ENCODE measurements at places on chromosomes 1 and 21.

DNA sequence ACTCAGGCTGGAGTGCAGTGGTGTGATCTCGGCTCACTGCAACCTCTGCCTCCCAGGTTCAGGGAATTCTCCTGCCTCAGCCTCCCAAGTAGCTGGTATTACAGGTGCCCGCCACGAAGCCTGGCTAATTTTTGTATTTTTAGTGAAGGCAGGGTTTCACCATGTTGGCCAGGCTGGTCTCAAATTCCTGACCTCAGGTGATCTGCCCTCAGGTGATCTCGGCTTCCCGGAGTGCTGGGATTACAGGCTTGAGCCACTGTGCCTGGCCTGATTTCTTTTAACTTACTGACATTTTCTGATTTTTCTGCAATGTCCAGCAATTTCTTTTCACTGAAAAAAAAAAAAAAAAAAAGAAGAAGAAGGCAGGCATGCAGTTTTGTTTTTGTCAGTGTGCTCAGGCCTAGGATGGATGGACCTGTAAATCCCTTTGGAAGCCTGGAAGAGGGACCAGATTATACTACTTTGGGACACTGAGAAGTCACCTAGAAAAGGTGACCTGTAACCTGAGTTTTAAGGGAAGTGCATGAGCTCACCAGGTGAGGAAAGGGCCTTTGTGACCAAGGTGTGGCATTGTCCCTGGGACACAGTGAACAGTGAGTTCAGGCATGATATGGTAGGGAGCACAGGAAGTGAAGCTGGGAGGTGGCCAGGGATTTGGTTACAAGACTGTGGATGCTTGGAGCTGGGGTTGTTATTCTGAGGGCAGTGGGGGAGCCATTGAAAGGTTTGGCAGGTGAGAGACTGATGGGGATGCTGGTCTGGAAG lies 2.7 kb upstream of the TMEM61 start:
- DNase-seq = no peak

DNA sequence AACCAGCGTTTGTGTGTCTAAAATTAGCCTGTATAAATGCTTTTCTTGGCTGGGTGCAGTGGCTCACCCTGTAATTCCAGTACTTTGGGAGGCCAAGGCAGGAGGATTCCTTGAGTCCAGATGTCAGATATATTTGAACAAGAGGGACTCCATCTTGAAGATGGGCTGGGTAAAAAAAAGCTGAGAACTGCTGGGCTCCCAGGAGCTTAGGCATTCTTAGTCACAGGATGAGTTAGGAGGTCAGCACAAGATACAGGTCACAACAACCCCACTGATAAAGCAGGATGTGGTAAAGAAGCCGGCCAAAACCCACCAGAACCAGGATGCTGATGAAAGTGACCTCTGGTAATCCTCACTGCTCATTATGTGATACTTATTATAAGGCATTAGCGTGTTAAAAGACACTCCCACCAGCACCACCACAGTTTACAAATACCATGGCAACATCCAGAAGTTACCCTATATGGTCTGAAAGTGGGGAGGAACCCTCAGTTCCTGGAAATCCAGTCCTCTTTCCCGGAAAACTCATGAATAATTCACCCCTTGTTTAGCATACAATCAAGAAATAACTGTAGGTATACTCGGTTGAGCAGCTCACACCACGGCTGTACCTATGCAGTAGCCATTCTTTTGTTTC lies 36.2 kb upstream of the ZNF496 start:
- DNase-seq = no peak

DNA sequence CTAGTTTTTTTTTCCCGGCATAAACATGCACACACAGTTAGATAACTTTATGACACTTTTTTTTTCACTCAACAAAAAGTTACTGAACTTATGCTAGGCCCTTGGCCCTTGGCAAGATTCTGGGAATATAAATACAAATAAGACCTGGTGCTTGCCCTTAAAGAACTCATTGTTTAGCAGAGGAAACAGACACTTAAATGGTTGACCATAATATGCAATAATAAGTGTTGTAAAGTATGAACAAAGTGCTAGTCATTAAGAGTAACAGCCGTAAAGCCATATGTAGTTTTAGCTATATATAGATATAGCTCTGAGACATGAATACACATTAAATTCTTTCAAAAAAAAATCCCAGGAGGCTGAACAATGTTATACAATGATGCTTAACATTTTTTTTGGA lies 198.3 kb downstream of the CYYR1 start:
- DNase-seq = no peak

DNA sequence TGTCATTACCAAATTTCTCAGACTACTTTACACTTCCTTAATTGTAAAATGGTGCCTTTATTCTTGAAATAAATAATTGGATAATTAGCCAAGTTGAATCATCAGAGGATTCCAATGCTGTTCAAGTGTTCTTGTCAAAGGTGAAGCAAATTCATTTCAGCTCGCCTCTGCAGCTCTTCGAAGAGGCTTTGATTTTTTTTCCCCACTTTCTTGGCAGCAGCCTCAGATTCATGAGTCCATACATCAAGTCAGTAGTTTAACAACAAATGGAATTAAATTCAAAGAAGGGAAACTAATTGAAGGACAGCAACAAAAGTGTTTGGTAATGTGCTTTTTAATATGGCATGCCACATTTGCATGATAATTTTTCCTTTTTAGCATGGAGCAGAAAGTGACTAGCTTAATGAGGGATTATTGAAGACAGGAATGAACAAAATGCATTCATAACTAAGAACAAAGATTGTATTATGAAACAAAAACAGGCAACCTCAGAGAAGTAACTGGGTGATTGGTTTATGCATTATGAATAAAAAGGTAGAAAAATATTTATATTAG lies 239.0 kb downstream of the USH2A start:
- no peak for DNase-seq

DNA sequence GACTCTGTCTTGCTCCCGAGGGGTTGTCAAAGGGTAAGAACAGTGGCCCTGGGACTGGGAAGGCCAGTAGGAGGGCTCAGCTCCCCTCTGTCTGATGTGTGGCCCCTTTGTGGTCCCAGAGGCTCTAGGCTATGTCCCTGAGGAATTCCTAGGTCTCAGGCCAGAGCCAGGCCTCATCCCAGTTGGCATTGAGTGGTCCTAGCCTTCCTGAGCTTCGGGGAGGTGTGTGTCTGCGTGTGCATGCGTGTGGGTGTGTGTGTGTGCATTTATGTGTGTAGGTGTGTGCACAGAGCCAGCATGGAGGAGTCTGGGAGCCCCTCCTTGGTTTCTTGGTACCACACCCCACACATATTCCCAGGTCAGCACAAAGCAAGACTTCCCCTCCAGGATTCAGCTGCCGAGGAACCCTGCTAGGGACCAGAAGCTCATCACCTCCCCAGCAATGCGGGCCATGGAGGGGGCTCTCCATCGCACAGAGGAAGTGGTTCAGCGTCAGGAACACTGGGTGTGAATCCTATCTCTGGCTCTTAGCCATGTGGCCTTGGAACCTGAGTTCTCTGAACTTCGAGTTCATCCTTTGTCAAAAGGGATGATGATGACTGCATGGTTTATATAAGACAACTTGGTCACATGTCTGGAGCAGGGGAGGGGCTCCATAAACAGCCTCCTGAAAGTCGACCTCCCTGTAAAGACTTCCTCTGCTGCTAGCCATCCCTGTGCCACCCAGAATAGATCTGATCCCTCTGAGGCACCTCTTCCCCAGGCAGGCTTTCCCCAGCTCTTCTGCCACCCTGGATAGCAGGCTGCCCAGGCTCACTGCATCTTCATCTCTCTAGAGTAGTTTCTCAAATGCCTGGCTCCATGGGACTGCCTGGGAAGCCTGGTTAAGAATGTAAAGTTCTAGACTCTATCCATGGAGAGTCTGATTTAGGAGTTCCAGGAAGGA lies 8.3 kb upstream of the EPS8L3 start:
- DNase-seq = no peak

DNA sequence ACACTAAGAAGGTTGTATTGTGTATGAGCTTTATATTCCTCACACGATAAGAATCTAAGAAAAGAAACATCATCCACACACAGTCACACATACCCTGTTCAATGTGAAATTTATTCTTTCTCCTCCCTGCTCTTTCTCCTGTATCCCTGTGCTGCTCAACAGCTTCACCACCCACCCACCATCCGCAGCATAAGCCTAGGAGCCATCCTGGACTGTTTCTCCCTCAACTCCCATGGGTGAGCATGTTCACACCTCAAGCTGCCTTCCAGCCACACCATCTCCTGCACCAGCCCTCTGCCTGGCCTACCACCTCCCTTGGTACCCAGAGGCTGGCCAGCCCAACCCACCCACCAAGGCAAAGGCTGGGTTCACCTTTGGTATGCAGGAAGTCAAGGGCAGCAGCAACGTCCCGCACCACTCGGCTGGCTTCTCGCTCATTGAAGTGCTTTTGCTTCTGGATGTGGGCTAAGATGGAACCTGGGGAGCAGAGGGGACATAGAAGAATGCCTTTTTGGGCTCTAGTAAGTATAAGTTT lies 20.3 kb upstream of the KNCN start:
- no peak for DNase-seq

DNA sequence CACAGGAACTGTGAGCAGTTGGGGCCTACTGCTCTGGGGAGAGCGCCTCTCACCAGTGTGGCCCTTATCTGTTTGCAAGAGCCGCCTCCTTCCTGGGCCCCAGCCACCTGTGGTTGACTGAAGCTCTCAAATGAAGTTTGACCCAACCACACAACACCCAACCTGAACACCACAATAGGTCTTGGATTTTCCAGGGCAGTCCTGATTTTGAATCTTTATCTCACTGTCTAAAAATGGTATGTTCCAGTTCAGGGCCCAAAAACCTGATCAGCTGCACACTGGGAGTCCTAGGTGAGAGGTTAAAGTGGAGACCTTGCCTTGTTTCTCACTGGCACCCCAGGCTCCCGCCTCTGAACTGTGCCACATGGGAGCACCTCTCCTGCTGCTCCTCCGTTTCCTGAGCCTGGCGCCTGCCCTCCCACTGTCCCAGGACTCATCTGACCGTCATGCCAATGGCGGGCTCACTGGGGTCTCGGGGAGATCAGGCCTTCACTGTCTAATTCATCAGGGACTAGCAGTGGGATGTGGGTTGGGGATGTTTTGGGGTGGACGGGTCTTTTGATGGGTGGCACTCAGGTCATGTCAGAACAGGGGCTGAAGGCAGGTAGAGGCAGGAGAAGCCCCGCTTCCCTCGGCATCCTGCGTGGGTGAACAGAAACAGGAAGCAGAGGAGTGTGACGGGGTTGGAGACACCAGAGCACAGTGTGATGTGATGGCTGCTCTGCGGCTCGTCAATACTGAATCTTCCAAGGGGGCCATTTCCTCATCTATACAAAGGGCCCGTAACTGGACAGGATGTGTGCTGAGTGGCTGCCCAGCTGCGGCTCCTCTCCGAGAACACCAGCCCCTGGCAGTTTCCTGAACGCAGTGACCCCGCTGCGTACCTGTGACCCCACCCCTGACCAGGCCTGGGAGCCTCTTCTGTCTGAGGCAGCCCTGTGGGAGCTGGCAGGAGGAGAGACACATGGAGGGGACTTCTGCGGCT lies 59.6 kb upstream of the ITPKB start:
- DNase-seq = no peak

DNA sequence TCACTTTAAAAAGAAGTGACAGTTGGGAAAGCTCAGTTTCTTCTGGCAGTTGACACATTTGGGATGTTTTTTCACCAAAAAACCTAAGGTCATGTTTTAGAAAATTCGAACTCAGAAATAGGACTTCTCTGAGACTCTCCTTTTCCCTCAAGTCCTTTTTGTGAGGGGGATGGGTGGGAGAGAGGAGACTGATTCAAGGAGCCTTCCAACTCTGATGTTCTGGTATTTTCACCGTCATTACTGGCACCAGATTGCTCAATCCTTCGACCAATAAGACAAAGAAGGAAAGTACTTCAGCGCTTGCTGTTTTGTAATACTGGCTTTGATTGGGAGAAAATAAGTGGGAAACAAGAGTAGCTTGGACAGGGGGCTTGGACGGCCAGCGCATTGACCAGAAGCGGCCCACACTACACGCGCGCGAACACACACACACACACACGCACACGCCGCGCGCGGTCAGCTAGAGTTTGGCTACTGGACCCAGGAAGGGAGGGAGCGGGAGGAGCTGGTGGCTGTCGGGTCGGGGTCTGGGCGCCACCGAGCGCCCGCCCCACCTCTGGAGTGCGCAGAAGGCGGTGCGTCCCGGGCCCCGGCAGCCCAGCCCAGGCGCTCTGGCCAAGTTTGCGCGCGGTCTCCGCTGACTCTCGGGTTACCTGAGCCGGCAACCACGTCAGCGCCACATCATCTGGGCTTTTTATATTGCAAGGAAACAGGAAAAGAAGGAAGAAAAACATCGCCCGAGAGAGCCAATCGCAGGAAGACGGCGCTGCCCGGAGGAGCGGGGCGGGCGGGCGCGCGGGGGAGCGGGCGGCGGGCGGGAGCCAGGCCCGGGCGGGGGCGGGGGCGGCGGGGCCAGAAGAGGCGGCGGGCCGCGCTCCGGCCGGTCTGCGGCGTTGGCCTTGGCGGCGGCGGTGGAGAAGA lies at the start of gene KCNK1:
TSS of gene KCNK1 (plus strand) at position 855 of the 921 bp plus-strand sequence. CDS start at position 921, 66 bp downstream.
- no peak for DNase-seq

DNA sequence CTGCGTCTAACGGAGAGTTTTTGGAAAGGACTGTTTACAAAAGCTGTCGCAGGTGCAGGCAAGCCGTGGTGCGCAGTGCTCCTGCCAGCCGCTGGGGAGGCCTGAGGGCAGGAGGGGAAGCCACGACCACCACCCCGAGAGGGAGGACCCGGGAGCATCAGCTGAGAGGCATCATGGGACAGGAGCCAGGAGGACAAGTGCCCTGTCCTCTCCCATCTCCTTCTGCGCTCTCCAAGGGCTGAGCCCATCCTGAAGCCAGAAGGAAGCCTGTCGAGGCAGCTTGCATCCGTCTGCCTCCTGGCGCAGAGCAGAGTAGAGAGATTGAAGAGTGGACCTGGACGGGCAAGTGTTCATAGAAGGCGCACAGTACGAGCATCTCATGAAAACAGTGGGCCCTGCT lies 310.9 kb downstream of the KIF26B start:
- no peak for DNase-seq

DNA sequence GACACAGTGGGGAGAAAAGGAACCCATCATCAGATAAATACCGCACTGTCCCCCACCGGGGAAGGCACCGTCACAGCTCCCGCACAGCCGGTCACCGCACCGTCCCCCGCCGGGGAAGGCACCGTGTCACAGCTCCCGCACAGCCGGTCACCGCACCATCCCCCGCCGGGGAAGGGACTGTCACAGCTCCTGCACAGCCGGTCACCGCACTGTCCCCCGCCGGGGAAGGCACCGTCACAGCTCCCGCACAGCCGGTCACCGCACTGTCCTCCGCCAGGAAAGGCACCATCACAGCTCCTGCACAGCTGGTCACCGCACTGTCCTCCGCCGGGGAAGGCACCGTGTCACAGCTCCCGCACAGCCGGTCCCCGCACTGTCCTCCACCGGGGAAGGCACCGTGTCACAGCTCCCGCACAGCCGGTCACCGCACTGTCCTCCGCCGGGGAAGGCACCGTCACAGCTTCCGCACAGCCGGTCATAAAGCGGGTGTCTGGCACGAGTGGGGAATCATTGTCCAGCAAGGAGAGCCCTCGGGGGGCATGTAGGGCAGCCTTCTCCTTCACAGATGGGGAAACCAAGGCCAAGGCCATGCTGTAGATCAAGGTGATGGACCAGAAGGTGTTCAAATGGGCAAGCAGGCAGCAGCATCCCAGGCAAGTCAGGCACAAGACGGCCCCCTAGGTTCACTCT lies 280.1 kb downstream of the NPHP4 start:
- no peak for DNase-seq
